ENCODE measurements at places on chromosomes 4 and X.

- DNase-seq, result no peak
Measured at GRCh38 chrX:11419102-11419501, 125.9 kb downstream of the AMELX start.

DNA sequence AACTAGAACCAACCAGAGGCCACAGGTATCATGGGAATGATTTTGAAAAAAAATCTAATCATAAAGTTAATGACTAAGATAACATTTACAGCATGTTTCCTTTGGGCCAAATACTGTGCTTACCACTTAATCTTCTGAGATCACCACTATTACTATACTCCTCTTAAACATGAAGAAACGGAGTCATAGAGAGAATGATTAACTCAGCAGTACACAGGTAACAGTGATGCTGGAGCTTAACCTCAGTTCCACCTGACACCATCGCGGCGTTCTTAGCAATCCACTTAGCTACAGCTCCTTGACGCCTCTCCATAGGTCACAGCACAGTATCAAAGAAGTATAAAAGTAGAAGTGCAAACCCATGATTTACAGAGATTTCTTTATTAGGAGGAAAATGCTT is 592.6 kb upstream of the SLIT2 start:
- DNase-seq, result no peak

- DNase-seq, result no peak
Measured at GRCh38 chr4:150942539-150942938, 72.5 kb downstream of the LRBA start.

- no peak for DNase-seq
Measured at GRCh38 chrX:10101269-10101668, 55.5 kb upstream of the CLCN4 start.

DNA sequence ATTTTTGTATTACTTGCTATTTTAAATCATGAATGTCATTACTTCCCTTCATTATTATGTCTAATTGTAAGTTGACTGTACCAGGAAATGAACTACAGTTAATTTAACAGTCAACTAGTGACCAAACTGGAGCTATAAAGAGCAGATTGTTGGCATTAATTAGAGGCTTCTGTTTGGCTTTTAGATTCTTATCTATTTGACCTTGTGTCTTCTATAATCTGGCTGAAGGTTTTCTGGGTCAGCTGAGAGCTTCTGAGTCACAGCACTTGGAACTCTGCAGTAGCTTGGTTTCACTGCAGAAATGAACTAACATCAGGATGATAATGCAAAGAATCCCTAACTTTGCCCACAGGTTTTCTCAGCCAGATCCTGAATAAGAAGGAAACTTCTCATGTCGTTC is 169.2 kb upstream of the LEF1 start:
- no peak for DNase-seq

GRCh38 chr4:61543976-61544375 is 343.9 kb downstream of the ADGRL3 start:
- DNase-seq, result no peak

- DNase-seq, result peak; percentile 1
Measured at GRCh38 chr4:164536814-164537213, 217.1 kb upstream of the SMIM31 start.

DNA sequence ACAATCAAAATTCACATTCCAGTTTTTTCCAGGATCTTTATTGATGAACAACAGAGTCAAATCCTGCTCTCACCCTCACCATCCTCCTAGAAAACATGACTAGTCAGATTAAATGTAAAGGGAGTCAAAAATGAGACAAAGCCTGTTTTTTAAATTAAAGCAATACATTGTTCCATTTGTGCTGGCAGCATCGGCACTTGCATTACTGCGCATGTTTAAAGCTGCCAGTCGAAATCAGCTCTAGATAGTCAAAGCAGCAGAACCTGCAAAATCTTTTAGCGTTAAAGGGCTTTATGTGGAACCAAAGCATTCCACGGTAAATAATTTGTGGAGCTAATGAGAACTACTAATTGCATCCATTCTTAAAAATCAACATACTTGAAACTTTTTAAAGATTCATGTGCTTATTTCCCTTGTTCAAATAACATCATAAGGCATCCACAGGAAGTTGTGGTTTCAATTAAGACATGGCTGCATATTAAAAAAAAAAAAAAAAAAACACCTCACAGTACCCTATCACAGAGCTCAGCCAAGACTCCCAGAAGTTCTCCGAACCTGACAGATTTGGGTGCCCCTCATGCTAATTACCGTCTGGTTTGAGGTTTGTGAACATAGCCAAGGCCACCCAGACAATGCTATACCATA is 82.2 kb downstream of the SH3KBP1 start:
- DNase-seq, result no peak

- DNase-seq, result no peak
Measured at GRCh38 chrX:20015422-20015821, 24.6 kb upstream of the BCLAF3 start.

DNA sequence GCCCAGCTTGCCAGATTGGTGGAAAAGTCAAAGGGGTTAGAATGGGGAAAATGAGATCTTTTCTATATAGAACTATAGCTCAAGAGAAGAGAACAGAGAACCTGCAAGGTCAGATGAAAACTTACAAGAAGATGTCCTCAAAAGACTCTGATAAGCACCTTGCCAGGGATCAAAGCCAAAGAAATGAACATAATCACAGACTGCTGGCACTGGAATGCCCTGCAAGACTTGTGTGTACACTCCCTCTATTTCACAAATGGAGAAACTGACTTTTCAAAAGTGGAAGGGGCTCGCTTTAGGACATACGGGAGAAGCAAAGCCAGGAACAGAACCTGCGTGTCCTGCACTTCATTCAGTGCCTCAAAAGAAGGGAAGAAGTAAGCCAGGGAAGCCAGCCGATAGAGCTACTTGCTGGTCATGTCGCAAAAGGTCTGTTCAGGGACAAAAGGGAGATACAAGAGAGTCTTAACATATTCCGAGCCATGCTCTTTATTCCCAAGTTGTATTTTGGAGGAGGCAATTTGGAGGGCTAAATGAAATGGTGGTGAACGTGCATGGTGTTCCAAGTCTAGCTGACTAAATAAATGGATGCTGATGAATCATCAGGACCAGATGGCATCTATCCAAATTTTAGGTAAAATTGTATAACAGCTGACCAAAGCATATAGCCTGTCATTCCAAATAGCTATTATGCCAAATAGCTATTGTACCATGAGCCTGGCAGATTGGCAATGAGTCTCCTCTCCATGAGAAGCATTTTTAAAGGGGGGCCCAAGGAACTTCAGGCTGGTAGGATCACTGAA is 175.6 kb upstream of the GPC4 start:
- DNase-seq, result no peak

GRCh38 chr4:1404573-1405253 is 1.5 kb downstream of the NKX1-1 start:
- DNase-seq, result no peak

DNA sequence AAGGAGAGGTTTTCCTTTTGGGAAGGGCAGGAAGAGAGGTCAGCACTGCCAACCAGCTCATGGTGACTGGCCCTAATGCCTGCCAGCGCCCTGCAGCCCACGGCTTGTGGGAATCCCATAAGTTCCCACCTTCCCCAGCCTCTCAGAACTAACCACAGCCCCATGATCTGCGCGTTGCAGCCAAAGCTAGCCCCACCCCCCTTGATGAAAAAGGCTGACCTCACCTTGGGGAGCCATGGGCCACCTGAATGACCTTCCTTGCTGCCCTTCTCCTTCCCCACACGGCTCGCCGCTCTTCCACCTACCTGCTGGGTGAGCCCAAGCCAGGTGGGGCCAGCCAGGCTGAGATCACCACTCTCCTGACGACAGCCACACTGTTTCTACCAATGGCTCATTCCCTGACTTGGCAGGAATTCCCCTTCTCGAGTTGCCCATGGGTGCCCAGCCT is 3.9 kb upstream of the ELF4 start:
- no peak for DNase-seq

DNA sequence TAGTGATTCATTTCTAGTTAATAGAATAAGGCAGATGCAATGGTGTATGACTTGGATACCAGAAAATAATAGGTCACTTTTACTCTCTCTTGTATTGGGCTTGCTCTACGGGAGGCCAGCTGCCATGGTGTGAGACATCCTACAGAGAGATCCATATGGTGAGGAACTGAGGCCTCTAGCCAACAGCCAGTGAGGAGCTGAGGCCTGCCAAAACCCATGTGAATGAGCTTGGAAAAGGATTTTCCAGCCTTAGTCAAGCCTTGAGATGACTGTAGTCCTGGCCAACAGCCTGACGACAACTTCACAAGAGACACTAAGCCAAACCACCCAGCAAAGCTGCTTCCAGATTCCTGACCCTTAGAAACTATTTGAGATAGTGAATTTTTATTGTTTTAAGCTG is 1300.2 kb downstream of the RAPGEF2 start:
- DNase-seq, result no peak

DNA sequence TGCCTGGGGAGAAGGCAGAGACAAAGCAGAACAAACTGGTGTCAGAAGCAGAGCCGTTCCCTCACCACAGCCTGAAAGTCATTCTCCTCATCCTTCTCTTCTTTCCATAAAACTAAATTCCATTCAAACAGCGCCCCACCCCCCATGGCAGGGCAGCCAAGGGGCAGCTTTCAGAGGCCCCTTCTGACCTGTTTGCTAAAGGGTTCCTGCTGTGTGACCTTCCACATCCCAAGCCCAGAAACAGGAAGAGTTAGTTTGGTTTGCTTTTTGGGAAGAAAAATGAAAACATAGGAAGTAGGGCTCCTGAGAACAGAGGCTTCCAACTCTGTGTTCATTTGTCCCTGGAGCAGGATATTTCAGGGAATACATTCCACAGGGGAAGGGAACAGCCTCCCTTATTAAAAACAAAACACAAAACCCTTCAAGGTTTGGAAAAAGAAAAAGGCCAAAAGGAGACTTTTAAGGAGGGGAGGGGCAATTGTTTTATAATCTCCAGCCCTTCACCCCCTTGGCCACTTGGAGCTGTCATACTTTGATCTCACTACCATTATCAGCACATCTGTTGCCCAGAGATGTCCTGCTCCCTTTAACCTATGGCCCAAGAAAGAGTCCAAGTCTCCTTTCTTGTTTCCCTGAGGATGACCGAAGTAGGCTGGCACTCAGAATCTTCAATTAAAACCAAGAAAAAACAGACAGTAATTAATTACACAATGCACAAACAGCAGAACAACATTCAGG is 25.3 kb downstream of the STARD8 start:
- DNase-seq, result no peak

DNA sequence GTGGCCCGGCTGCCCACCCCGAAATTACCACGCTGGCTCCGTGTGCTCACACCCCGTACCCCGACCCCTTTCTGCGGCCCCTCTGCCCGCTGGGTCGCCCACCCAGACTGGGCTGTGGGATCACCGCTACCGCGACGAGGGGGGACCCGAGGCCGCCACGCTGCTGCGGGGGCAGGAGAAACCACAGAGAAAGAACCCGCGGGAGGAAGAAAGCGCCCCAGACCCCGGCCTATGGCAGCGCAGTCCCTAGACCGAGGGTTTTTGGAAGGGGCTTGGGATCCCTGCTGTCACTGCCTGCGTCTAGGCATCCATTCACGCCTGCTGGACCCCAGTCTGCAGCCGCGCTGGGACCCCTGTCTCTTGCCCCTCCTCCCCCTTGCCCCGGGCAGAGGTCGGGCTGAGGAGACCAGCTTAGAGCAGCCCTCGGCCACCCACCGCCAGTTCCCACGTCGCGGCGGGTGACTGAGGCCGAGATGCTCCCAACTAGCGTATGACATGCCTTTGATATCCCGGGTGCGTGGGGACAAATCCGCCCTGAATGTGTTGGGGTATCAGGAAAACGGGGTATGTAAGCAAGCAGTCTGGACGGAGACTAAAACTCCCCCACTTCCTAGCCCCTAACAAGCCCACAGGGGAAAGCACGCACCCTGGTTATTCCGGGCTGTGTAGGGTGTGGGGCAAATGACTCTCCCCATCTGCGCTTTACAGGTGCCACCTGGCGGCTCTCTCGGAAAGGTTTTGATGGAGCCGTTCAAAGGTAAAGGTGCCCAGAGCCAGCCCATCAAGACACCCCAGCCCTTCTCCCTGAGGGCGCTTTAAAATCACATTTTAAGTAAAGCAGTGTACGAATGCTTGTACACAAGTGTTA is 862 bp upstream of the INPP4B start:
- no peak for DNase-seq

Measured in NCI-H460 (cell line).